ENCODE measurements at places on chromosomes 13 and 19.

- no peak for DNase-seq
These were observed 203.8 kb downstream of the TUBA3C start for GRCh38 chr13:18977857-18978256.

GRCh38 chr13:98535501-98536354 lies 41.2 kb downstream of the STK24 start:
- DNase-seq = no peak

DNA sequence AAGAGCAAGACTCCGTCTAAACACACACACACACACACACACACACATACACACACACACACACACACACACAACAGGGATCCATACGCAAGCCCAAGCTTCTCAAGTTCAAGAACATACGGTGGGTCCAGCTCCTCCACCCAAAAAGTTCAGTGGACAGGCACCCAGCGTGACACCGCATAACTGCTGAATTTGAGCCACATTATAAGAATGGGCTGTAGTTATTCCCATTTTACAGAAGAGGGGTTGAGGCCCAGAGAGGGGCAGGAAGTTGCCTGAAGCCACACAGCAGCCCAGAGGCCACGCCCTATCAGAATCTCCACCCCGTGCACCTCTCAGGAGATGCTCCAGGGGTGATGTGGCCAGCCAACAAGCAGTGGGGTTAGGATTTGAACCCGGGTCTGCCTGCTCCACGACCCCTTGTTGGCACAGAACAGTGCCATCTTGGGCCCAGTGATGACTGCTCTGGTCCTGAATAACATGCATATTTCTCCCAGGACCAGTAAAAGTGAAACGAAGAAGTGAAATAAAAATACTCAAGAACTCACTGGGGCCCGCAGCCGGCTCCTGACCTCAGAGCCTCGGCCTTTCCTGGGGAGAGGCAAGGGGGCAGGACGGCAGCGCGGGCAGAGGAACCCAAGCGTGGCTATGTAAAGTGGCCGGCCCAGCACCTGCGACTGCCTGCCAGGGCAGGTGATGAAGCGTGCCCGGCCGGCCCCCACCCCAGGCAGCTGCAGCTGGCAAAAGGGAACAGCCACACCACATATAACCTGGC lies 61.9 kb downstream of the AP1M1 start:
- no peak for DNase-seq

- DNase-seq = peak; percentile 42
These were observed 202.2 kb downstream of the SUCLA2 start for GRCh38 chr13:47798906-47799305.
